ENCODE measurements at places on chromosomes 12 and 14.

DNA sequence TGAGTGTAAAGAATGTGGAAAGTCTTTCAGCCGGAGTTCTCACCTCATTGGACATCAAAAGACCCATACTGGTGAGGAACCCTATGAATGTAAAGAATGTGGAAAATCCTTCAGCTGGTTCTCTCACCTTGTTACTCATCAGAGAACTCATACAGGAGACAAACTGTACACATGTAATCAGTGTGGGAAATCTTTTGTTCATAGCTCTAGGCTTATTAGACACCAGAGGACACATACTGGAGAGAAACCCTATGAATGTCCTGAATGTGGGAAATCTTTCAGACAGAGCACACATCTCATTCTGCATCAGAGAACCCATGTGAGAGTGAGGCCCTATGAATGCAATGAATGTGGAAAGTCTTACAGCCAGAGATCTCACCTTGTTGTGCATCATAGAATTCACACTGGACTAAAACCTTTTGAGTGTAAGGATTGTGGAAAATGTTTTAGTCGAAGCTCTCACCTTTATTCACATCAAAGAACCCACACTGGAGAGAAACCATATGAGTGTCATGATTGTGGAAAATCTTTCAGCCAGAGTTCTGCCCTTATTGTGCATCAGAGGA lies 25.1 kb upstream of the ZNF268 start:
- DNase-seq, result no peak

GRCh38 chr12:107337346-107338095 lies 244.2 kb upstream of the CRY1 start:
- no peak for DNase-seq

DNA sequence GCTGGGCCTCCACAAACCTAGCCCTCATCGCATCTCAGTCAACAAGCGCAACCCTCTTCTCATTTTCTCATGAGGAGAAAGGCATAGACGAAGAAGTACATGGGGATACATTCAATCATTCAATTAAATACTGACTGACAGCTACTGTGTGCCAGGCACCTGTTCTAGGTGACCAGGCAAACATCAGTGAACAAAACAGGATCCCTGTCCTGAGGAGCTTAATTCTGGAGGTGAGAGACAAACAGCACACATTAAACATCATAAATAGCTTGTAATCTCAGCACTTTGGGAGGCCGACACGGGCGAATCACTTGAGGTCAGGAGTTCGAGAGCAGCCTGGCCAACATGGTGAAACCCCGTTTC lies 362 bp upstream of the ACYP1 start:
- DNase-seq, result no peak

- DNase-seq, result no peak
Observed at GRCh38 chr12:46261646-46262045, 7.2 kb downstream of the SLC38A1 start.

DNA sequence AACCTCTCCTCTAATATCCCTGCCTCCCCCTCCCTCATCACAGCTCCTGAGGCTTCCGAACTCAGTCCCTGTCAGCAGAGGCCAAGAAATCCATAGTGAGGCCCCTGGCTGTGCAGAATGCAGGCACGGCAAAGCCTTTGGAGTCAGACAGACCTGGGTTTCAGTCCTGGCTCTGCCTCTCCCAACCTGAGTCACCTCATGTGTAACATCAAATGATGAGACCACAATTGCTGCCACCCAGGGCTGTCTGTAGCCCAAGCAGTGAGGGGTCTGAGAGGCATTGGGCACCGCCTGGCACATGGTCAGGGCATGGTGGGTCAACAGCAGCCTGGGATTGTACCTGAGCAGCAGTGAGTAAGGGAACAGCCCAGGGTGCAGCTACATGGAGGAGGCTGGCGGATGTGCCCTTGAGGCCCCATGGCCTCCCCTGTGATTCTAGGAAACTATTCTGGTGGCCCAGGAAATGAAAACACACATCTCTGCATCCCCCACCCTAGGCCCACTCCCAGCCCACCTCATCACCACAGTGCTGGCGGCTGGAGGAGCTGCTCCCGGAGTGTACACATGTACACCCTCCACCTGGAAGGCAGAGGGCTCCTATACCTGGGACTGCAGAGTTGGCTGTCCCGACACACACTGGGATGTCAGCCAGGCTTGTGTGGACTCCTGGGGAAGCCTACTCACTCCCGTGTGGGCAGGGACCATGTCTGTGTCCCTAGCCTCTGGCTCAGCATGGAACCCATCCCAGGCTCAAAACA lies 7.7 kb downstream of the ANKRD33 start:
- DNase-seq, result no peak

DNA sequence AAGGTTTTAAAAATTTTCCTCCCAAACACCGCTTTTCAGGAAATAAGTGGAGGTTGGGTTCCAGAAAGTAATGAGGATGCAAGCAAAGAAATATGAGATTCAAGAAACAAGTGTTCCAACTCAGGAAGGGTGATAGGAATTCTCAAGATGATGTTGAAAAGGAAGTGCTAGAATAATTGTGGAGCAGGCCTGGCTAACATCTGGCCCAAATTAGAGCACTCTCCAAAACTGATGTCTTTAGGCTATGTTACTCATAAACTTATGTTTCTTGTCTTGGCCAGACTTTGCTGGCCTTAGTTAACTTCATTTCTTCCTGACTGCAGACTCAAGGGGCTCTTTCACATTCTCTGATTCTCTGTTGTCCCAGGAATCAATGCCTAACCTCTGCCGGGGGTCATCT lies 116.3 kb downstream of the TMTC3 start:
- DNase-seq, result no peak

- DNase-seq, result no peak
Observed at GRCh38 chr12:82838131-82838551, 151.4 kb downstream of the TMTC2 start.

DNA sequence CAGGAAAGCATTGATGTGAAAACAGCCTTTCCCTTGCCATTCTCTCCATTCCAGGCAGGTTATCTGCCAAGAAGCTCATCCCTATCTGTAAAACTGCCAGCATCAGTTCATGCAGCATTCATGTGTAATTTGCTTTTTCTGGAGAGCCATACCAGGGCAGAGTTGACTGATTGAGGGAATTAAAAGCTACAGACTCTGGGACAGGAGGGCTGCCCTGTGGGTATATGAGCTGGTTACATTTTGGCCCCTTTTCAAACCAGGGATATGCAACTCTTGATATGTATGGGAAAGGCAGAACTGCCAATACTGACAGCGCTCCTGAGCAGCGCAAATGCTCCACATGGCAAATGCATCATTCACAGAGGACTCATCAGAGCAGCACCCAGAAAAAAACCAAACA lies 53.7 kb downstream of the SYT1 start:
- peak; percentile 76 for DNase-seq

DNA sequence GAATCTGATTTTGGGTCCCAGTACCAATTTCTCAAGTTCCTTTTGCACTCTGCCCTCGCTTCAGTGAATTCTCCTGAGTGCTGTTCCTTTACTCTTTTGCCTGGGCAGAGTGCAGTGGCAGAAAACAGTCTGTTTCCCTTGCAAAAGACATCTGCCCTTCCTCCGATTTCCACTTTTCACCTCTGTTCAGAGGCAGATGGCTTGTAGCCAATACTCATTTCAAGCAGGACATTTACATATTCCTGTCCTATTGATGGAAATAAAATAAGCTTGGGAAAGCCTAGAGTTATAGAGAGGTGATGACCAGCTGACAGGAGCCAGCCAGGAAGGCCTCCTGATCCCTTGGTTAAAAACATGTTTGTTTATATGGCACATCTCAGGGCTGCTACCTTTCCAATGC lies 111.0 kb downstream of the SLC8A3 start:
- no peak for DNase-seq

DNA sequence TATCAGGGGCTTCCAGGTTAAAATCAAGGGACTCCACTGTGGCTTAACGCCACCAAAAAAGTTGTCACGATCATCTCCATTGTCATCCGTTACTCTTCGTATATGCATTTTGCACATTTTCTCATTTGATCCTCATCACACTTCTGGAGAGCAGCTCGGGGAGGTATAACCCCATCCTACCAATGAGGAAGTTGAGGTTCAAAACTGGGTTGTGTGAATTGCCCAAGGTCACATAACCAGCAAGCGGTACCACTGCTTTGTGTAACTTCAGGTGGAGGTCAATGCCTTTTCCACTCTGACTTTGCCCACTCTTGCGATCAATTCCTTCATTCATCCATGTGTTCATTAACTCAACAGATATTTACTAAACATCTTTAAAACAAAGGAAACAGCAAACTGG lies 71.1 kb upstream of the CCND2 start:
- DNase-seq, result no peak

DNA sequence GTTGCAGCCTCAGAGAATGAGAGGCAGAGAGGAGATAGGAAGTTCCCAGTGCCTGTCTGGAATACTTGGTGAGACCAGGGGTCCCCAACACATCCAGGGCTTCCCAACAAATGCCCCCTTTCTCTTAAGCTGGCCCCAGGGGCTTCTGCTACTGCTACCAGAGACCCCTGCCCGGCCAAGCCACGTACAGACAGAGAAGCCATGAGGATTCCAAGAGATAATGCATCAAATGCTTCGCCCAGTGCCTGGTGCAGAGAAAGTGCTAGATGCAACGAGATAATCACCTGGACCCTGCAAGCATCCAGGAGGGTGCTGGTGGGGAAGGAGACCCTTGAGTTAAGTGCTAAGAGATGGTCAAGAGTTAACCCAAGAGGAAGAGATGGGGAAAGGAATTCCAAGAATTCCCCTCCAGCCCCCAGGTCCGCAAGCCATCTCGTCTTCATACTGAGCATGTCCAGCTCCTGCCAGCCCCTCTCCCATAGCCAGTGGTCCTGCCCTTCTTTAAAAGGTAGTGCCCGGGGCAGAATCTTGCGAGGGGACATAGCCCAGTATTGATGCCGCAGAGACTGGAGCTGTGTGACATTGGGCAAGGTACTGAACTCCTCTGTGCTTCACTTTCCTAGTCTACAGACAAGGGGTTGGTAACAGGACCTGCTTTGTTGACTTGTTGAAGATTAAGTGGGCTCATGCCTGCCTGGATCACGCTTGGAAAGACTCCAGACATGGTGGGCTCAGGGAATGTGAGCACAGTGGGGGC lies 103.3 kb downstream of the CALM1 start:
- no peak for DNase-seq

- DNase-seq, result no peak
Observed at GRCh38 chr12:93896427-93896826, 219.3 kb downstream of the CRADD start.

DNA sequence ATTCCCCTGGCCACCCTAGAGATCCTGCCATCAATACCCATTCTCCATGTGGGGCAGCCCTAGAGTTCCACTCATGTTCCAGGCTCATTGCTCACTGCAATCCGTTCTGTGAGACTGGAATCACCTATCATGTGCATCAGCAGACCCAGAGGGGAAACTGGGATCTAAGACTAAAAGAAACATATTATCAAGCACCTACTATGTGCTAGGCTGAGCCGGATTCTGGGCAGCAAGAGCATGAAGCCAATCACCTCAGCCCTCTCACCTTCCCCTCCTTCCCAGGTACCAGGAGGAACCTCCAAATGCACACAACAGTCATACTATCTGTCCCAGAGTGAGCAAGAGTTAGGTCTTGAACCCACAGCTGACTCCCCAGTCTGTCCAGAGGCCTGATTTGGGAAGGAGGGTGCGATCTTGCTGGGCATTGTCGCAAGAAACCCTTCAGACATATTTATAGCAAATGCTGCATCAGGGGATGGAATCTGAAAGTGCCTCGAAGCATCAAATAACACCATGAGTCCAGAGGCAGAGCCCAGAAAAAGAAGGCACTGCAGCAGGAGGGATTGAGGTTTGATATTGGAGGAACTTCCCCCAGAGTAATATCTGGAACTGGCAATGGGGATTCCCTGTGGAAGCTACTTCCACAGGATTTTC lies 6.7 kb upstream of the CACNB3 start:
- no peak for DNase-seq
